ENCODE measurements at places on chromosomes 16 and 17.

DNA sequence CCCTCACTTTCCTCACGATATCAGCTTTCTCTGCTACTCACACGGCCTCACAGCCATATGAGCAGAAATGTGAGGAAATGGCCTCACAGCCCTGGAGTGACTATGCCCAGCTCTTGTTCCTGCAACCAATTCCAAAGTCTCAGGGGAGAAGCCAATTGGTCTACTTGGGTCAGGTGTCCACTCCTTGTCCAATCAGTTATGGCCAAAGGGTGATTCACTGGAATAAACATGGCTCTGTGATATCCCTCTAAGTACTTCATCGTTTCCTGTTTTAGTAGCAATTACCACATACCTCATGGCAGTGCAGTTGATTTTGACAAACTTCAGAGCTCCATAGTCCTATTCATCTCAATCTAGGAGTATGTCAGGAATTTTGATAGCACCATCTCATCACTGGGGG lies 195.4 kb downstream of the KATNIP start:
- no peak for DNase-seq

GRCh38 chr17:57751348-57751971 lies 6.4 kb upstream of the CCDC182 start:
- DNase-seq = no peak

DNA sequence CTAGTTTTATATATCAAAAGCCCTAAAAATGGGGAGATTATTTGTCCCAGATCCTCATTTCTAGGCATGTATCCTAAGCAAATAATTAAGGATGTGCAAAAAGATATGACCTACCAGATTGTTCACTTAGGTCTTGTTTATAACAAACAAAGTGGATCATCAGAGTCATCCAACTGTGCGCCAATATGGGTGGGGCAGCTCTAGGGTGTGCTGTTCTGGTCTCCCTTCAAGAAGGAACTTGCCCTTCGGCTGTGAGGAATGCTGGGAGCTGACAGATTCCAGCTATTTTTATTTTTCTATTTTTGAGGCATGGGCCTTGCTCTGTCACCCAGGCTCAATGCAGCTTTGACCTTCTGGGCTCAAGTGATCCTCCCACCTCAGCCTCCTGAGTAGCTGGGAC lies 13.8 kb downstream of the CHP2 start:
- DNase-seq = no peak

DNA sequence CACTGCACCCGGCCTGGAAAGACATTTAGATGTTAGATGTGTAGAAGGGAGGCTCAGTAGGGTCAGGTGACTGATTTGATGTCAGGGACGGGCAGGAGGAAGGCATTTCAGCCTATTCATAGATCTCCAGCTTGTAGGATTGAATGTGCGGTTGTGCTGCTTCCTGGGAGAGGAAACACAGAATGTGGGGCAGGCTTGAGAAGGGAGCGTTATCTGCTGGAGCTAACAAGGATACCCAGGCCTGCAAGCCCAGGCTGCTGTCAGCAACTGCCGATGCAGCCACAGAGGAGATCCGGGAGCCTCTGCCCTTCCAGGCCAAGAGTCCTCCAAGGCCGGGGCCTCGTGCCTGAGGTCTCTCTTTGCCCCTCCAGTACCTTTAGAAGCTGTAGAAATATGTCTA lies 205.6 kb downstream of the SPECC1 start:
- DNase-seq = no peak

- no peak for DNase-seq
Measured at GRCh38 chr16:66325717-66326376, 40.6 kb upstream of the CDH5 start.

DNA sequence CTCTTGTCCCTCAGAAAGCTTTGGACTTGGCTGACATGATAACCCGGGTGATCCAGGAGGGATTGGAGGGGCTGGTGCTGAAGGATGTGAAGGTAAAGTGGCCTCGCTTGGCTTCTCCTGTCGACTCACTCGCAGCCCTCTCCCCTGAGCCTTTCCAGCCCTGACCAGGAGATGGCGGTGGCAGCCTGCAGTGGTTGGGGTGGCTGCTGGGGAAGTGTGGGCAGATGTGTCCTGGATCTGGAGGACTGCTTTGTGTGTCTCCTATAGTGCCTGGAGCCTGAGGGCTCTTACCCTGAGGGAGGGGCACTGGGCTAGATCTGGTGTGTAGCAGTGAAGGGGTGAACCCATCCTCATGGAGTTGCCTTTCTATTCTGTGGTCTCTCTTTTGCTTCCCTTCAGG lies 17.9 kb downstream of the LIG3 start:
- peak; percentile 19 for DNase-seq

DNA sequence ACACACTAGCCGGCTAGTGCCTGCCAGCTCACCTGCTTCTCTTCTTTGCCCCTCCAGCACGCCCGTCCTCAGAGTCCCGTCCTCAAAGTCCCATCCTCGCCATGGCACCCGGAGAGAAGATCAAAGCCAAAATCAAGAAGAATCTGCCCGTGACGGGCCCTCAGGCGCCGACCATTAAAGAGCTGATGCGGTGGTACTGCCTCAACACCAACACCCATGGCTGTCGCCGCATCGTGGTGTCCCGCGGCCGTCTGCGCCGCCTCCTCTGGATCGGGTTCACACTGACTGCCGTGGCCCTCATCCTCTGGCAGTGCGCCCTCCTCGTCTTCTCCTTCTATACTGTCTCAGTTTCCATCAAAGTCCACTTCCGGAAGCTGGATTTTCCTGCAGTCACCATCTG lies 3.6 kb downstream of the SCNN1G start:
- no peak for DNase-seq

GRCh38 chr17:72053449-72053848 lies 67.4 kb upstream of the SOX9 start:
- no peak for DNase-seq

DNA sequence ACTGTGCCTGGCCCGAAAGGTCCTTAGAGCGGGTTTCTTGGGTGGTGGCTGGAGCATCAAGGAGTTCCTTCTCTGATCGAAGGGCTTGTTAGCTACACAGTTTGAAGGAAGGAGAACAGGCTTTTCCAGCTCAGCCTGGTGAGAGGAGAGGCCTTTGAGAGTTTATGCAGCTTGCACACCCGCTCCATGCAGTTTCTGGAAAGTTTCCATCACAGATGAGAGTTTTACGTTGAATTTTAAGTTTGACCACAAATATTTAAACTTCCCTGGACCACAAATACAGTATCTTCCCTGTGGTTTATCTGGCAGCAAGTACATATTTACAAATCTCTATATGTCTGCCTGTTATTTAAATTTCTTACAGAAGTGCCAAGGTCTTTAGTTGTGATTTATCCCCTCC lies 56.8 kb downstream of the HIC1 start:
- no peak for DNase-seq

GRCh38 chr17:79399610-79400144 lies 211.2 kb downstream of the RBFOX3 start:
- no peak for DNase-seq

DNA sequence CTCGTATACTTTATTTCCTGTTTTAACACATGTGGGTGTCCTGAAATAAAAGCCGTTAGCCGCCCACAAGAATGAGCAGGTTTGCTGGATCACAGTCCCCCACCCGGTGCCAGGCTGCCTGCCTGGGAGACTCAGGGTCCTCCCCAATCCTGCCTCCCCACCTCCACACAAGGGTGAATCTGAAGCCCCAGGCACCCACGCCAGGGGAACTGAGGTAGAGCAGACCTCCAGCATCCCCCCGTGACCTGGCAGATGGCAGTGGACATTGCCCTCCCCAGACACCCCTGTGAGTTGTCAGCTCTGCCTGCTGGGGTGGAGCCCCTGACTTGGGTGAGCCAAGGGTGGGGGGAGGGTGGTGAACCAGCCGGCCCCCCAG lies 114.8 kb downstream of the METRNL start:
- peak; percentile 46 for DNase-seq

DNA sequence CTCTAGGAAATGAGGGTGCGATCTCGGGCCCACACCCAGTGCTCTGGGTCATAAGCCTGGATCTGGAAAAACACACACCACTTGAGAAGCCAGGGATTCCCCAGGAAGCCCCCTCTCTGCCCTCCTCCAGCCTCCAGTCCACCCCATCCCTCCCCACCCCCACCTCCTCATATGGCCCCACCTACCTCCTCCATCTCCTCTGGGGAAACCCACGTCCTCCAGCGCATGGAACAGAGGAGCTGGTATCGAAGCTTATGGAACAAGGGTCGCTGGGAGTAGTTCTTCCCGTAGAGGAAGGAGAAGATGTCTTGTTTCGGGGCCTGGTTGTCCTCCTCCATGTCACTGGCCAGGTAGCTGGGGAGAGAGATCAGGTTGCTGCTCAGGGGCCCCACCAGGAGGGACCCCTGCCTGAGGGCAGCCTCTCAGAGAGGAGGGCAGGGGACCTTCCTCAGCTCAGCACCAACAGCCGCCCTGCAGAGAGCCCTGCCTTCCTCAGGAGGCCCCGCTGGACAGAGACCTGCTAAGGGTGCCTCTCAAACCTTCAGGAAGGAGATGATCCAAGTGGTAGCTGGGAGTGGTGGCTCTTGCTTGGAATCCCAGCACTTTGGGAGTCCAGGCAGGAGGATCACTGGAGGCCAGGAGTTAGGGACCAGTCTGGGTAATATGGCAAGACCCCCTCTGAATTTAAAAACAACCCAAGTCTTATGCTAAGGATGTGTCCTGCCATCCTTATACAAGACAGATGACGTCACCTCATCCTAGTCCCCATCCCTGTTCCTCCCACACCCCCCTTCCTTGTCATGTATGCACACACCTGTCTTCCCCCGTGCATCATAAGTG lies 5.0 kb downstream of the SPDYE4 start:
- no peak for DNase-seq

GRCh38 chr16:10045291-10045775 lies 136.9 kb downstream of the GRIN2A start:
- DNase-seq = no peak

DNA sequence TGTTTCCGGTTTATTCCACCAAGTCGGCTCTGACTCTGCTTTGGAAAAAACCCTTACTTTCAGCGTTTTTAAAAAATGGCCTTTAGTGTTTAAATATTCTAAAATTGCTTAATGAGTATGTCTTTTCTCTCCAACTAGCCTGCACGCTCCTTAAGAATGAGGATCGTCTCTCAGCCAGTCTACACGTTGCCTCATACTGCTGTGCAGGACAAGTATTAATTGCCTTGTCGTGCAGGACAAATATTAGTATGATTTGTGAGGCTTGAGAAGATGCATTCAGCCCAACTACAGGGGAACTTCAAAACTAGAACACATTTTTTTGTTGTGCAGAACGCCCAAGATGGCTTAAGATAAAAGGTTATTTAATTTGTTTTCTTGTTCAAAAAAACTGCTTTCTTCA lies 61.2 kb downstream of the MARCHF10 start:
- no peak for DNase-seq

DNA sequence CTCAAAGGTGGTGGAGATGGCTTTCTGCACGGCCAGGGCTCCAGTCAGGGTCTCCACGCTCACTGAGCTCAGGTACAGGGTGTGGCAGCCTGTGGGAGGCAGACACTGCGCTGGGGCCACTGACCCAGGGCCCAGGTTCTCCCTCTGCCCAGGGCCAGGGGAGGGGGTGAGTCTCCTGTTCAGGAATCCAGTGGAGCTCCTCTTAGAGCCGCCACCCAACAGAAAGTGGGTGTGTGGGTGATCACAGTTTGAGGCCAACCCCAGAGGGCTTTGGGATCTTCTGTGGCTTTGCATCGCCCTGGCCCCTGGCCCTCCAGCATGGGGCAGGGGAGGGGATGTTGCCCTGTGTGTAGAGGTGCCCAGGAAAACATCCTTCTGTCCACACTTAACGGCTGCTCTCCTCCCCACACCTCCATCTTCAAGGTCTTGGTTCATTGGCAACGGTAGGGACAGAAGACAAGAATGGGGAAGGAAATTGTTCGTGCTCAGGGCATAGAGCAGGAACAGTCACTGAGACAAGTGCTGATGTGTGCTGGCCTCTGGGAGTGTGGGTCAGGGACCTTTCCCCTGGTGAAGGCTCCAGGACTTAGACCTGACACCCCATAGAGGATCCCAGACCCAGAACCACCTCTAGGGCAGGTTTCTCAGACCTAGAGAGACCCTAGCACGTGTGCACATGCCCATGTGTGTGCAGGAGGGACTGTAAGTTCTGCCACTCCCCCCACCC lies 21.5 kb downstream of the TNS4 start:
- DNase-seq = no peak

DNA sequence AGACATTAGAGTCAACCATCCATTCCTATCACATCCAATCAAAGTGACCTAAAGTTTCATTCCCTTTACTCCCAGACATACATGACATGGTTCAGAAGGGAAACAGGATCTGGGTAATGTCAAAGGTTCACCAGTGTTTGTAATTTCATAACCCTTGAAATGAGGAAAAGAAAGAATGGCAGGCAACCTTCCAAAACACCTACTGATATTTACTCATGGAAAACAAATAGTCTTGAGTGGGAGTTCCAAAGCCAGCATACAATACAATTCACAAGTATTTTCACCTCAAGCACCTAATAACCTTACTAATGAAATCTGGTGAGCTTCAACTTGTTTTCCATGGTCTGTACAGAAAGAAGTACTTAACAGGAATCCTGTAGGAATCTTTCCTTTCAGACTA lies 72.5 kb upstream of the AXIN2 start:
- DNase-seq = no peak

GRCh38 chr16:2586901-2587480 lies 49.2 kb downstream of the PDPK1 start:
- DNase-seq = no peak

DNA sequence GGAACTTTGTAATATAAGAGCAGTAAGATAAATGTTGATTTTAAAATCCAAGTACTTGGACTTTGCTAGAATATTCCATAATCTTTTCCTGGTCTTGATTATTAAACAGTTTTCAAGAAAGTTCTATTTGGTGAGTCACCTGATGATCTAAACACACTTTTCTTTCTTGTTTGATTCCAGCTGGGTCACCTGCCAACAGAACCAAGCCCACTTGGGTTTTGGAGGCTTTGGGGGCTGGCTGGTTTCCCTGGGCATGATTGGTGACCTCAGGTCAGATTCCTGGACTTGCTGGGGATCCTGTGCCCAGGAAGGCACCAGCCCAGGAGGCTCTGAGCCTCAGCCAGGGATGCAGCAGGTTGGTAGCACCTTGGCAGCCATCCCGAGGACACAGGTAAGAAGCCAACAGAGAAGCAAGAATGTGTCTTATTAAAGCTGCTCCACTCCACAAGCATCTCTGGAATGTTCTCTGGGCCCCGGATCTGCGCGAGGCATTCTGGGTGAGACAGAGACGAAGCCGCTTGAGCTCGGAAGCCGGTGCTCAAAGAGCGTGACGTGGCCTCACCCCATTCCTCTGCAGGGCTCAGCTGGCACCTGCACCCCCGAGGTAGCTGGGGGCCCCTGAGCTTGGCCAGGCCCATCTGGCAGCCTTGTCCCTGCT lies 3.1 kb upstream of the TEX19 start:
- no peak for DNase-seq

DNA sequence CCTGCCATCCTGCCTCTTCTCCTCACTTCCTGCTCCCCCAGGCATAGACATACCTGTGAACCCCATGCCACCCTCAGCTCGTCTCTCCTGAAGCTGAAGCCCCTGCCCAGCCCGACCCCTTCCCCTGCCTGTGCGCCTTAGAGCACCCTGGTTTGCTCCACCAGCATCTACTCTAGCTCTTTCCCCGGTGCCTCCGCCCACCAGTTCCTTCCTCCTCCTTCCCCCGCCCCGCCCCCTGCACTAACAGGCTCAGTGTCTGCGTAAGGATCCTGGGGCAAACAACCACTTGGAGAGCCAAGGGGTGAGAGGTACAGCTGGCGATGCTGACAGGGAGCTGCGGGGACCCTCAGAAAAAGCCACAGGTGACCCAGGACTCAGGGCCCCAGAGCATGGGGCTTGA lies 1.9 kb downstream of the GPR142 start:
- peak; percentile 25 for DNase-seq

- DNase-seq = no peak
Measured at GRCh38 chr16:85259115-85259831, 147.0 kb upstream of the CIBAR2 start.

- peak; percentile 70 for DNase-seq
Measured at GRCh38 chr17:76385892-76386786, 1.7 kb downstream of the SPHK1 start.

All from KG1 (cell line).